ENCODE measurements at places on chromosomes 3 and 15. TPM values are rescaled to one million over a fixed set of nuclear protein-coding genes. Genes with fewer than 3 reads are reported as not detected.

The ANKUB1 gene
- total RNA-seq, result not detected

DNA sequence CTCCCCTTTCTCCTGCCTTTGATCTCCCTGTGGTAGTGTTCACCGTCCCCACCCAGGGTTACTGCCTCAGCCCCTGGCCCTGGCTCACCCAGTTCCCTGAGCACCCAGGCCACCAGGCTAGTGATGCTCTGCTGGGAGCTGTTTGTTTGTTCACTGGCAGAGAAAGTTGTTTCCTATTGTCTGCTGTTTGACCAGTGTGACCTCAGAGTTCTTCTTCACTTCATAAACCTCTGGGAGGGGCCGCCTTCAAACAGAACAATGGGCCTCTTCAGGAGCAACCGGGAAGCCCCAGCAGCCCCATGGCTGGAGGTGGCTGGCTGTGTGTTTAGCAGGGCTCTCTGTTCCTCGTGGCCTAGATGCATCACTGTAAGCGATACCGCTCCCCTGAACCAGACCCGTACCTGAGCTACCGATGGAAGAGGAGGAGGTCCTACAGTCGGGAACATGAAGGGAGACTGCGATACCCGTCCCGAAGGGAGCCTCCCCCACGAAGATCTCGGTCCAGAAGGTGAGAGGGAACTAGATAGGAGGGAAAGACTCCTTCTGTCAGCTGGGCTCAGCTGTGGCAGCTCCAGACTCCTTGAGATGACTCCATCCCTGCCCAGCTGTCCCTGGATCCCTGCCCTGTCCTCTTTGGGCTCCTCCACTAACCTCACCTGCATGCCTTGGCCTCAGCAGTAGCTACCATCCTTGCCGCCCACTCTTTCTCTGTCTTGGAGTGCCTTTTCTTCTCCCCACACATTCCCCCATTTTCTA is 3.4 kb downstream of the CLK3 start:
- H3K27ac ChIP-seq, result no peak overlapping the region
- H3K27me3 ChIP-seq, result no peaks in the 10 kb centered on the region

DNA sequence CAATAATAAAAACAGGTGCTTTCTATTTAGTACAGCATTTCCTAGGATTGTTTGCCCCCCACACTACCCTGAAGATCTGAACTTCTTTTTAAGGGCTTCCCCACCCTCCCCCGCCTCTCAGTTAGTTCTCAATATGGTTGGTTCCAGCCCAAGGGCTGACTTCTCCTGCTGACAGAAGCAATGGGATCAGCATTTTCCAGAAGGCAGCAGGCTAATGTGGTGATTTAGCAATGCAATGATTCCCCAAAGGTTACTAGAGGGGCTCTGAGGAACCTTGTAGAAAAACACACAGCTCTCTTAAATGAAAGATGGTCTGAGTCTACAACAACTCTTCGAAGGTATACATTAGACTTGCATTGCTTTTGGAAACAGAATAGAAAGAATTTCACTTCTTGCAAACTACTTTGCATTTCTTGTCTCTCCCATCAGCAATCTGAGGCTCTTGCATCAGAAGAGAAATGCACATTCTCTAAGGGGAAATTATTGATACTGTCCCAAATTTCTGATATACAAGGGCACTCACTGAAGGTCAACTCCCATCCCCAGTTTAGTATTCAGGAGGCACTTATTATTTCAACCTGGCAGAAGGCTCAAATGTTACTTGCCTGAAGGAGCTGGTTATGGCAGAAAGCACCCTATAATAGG is 30.3 kb downstream of the FGF12 start:
- DNase-seq, result no peak
- H3K27me3 ChIP-seq, result no peaks in the 10 kb centered on the region
- no peaks in the 10 kb centered on the region for H3K36me3 ChIP-seq

GRCh38 chr3:118734664-118735063 is 300.0 kb downstream of the IGSF11 start:
- no peaks in the 10 kb centered on the region for H3K4me1 ChIP-seq
- H3K36me3 ChIP-seq, result no peaks in the 10 kb centered on the region
- H3K27ac ChIP-seq, result no peak overlapping the region

DNA sequence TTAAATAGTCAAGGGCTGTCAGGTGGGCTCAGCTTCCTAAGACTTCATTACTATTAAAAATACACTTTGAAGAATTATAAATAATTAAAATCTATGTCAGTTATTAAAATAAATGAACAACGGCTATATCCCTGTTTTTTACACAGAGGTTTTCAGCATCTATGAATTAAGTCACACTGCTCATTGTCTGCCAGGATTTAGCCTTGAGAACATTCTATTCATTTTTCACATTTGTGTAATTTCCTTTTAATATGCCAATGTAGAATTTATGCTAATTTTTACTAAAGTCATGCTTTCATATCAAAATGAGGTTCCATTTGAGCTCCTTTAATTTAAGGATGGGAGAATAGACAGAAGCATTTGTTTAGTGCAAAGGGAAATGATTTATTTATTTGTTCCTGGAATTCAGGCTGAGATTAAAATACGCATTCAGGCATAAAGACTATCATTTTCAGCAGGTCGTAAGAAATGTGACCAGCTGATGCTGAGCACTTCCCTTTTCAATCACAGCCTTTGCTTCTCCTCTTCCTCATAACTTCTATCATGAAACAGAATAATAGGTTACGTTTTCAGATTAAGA is 345.1 kb downstream of the MFSD1 start:
- H3K4me1 ChIP-seq, result no peaks in the 10 kb centered on the region
- H3K36me3 ChIP-seq, result no peaks in the 10 kb centered on the region
- H3K27me3 ChIP-seq, result no peaks in the 10 kb centered on the region
- H3K27ac ChIP-seq, result no peak overlapping the region
- H3K4me3 ChIP-seq, result no peak overlapping the region

All from sigmoid colon (tissue), 7 donors.